ENCODE measurements at places on chromosomes 11 and 22.

GRCh38 chr11:102883141-102883540 lies 8.4 kb upstream of the MMP12 start:
- DNase-seq, result no peak

GRCh38 chr11:96306600-96306932 lies 36.4 kb downstream of the MAML2 start:
- DNase-seq, result no peak

DNA sequence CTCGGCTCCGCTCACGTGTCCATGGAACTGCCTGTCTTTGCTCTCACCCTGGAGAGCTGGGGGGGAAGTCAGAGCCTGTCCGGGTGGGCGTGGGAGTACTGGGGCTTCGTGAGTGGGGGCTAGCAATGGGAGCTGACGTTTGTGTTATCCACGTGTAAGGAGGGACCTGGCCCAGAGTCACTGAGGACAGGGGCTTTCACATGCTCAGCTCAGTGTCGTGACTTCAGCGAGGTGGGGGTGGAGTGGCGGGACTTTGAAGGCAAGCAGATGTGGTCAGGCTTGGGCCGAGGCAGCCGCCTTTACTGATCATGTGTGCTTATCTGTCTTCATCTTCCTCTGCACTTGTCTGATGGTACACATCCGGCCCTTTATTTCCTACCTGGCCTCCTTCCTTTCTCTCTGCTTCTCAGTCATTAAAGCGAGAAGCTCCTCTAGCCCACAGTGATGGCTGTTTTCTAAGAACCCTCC lies 113.1 kb upstream of the NNMT start:
- no peak for DNase-seq

- DNase-seq, result no peak
Observed at GRCh38 chr11:105265845-105266244, 126.3 kb upstream of the CARD18 start.

DNA sequence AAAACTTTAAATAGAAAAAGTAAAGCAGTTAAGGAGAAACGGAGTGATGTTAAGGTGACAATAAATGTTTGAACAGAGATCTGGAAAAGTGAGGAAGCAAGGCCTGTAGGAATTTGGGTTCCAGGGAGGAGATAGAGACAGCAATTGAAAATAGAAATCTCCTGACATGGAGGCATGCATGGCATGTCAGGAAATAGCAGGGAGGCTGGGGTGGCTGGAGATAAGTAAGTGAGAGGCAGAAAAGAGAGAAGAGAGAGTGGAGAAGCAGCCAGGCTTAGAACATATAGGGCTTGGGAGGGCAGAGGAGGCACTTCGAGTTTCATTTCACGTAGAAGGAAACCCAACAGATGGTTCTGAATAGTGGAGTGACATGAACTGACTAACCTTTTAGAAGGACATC lies 185.5 kb downstream of the LRRC4C start:
- DNase-seq, result no peak

- no peak for DNase-seq
Observed at GRCh38 chr22:47057916-47058585, 295.6 kb downstream of the TBC1D22A start.

DNA sequence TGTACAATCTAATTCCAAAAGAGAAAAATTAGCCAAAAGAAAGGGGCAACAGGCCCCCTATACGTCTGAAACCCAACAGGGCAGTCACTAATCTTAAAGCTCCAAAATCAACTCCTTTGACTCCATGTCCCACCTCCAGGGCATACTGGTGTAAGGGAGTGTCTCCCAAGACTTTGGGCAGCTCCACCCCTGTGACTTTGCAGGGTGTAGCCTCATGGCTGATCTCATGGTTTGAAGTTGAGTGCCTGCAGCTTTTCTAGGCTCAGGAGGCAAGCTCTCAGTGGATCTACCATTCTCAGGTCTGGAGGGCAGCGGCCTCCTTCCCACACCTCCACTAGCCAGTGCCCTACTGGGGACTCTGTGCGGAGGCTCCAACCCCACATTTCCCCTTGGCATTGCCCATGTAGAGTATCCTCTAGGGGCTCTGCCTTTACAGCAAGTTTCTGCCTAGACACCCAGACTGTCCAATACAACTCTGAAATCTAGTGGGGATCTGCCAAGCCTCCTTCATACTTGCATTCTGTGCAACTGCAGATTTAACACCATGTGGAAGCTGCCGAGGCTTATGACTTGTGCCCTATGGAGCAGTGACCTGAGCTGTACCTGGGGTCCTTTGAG lies 94.5 kb downstream of the TRIM29 start:
- no peak for DNase-seq

- DNase-seq, result no peak
Observed at GRCh38 chr11:28346209-28346608, 238.0 kb downstream of the METTL15 start.

DNA sequence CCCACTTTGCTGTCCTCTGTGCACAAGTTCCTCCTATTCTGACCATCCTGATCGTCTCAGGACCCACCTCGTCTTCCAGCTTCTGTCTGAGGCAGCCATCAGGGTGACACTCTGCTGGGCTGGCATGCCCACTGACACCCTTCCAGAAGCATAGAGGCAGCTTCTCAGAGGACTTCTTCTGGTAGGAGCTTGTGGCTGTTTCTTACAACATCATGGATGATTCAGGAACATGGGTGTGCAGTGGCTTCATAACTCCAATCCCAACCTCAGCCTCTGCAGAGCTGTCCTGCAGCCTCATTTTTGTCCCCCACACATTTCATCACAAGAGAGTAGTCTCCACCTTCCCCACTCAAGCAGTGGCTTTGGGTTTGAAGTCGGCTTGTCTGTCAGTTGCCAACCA lies 20.9 kb upstream of the CTR9 start:
- no peak for DNase-seq

GRCh38 chr11:84607975-84608836 lies 1018.9 kb downstream of the DLG2 start:
- no peak for DNase-seq

GRCh38 chr22:38481871-38482332 lies 14.0 kb downstream of the KDELR3 start:
- no peak for DNase-seq

- peak; percentile 88 for DNase-seq
Observed at GRCh38 chr22:50190941-50191741, 5.4 kb downstream of the TRABD start.

GRCh38 chr11:69479591-69480271 lies 1.7 kb upstream of the LINC01488 start:
- no peak for DNase-seq

GRCh38 chr11:112004389-112004788 lies 20.8 kb upstream of the DLAT start:
- DNase-seq, result no peak

DNA sequence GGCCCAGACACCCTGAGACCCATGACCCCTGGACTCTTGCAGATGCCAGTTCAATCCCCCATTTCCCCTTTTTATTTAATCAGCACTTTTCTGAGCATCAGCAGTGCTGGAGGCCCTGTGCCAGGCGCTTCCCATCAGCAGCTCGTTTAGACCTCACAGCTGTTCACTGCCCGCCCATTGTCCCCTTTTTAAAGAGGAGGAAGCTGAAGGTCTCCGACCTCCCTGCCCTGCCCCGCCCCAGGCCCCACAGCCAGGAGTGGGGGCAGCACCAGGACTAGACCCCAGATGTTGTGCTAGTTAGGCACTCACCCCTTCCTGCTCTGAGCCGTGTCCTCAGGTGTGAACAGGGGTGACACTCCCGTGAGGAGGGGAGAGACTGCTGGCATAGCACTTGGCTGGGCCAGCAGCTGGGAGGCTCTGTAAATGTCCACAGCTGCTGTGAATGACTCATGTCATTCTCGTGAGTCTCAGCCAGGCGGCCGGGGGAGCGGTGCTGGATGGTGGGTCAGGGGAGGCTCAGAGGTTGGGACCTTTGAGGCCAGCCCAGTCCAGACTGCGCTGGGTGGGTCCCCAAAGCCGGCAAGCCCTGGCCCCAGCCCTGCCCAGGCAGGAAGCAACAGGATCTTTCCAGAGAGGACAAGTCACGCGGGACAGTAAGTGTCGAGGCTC lies 19.9 kb downstream of the EMID1 start:
- no peak for DNase-seq

- DNase-seq, result no peak
Observed at GRCh38 chr11:79414041-79414440, 26.8 kb downstream of the TENM4 start.

DNA sequence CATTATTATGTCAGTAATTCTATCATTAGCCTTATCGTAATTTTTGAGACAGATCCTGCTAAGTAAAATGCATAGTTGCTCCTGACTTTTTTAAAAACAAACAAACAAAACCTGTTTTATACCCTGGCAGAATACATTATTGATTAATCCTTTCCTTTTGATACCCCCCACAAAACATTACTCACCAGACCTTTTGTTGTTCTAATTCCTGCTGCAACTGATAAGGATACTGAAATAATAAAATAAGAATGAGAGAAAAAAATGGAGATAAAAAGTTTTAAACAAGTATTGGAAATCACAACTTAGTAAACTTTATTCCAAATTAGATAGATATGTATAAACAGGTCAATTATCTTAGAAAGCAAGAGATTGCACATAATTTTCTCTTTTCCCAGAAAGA lies 28.6 kb downstream of the MS4A4E start:
- DNase-seq, result no peak

- DNase-seq, result no peak
Observed at GRCh38 chr22:30474683-30475424, 3.0 kb upstream of the SEC14L3 start.

- no peak for DNase-seq
Observed at GRCh38 chr22:45304971-45305370, 4.8 kb upstream of the FAM118A start.

DNA sequence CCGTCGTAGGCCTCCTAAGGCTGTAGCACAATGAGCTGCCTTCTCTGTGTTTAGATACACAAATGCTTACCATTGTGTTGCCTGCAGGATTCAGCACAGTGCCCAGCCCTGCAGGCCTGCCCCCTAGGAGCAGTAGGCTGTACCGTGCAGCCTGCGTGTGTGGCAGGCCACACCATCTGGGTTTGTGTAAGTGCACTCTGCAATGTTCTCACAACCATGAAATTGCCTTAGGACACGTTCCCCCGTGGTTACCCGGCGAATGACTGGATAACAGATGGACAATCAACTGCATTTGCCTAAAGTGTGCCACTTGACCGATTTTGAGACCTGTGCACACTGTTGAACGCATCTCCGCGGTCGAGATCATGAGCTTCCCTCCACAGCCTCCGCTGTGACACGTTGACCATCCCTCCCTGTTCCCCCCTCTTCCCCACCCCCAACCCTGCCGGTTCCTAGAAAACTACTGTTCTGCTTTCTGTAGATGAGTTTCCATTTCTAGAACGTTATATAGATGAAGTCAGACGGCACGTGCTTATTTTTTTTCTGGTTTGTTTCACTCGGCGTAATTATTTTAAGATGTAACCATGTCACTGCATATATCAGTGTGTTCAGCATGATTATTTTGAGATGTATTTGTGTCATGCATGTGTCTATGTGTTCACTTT lies 22.2 kb upstream of the CTSD start:
- DNase-seq, result no peak

DNA sequence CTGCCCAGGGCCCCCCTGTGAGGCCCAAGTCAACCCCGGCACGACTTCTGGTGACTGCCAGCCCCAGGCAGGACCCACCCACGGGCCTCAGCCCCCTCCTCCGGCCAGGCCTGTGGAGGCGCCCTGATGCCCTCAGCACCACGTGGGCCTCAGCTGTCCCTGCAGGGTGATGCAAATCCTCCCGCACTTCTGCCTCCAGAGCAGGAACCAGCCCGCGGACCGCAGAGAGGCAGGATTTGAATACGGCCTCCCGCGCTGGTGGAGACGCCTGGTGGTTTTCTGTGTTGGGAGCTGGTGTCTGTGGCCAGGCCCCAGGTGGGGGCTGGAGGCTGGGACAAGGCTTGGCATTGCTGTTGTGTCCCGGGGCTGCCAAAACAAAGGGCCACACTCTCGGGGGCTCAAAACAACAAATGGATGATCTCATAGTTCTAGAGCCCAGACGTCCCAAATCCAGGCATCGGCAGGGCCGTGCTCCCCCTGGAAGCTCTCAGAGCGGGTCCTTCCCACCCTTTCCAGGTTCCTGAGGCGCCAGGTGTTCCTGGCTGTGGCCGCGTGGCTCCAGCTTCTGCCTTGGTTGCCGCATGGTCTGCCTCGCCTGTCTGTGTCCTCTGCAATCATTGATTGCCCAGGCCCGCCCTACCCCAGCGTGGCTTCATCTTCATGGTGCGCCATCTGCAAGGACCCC lies 19.4 kb downstream of the TRPM5 start:
- no peak for DNase-seq

GRCh38 chr11:66159324-66159984 lies 89.4 kb downstream of the PACS1 start:
- no peak for DNase-seq

DNA sequence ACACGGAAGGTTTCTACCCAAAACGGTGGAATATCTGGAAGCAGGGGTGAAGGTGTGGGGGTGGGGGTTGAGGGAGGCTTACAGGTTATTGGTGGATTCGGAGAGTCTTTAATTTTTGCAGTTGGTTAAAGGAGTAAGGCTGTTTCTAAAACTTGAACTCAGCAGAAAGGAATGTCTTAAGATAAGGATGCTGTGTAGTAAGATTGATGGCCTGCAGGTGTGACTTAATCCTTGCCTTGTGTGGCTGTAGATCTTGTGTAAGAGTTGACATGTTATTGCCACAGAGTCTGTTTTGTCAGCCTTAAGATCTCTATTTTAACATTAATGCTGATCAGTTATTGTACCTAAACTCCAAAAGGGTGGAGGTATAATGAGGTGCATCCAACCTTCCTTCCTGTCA lies 16.4 kb upstream of the OR6M1 start:
- no peak for DNase-seq

DNA sequence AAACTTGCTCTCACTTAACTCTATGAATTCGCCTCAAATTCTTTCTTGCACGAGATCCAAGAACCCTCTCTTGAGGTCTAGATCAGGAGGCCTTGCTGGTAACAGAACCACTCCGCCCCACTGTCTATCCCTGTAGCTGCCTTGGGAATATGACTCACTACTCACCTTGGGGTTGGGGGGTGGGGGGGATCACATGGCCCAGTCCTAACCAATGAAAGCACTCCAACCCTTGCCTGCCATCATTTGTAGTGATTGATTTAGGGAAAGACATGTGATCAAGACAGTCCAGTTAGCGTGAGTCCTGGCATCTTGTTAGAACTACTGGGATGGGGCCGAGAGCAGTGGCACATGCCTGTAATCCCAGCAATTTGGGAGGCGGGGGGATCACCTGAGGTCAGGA lies 4.8 kb upstream of the MRTFA start:
- DNase-seq, result no peak

All from GDM1 (cell line).